ENCODE measurements at places on chromosomes 6 and 20.

DNA sequence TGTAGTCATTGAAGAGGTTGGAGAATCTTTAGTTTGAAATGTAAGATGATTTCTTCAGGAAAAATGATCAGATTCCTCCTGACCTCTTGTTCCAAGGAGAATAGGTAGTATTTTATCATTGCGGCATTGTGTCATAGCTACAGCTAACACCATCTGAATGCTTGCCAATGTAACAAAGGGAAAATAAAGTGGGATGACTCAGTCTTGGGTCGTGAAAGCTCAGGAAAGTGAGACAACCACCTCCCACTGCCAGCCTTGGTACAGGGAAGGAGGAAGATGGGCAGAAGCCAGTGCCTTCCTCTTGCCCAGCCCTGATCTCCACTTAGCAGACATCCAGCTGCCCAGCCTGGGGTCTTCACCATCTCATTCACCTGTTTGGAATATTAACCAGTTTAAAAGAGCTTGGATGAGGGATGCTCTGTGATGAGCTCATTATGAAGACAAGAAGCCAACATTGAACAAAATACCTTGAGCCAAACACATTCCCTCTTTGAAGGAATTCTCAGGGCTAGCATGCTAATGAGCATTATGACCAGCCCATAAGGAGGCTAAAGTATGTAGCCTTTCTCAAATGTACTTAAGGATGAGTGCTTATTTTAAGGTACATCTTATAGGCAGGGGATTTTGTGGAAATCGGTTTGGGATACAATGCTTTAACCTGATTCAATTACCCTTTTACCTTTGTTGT is 40.0 kb upstream of the APCDD1L start:
- no peak for DNase-seq

DNA sequence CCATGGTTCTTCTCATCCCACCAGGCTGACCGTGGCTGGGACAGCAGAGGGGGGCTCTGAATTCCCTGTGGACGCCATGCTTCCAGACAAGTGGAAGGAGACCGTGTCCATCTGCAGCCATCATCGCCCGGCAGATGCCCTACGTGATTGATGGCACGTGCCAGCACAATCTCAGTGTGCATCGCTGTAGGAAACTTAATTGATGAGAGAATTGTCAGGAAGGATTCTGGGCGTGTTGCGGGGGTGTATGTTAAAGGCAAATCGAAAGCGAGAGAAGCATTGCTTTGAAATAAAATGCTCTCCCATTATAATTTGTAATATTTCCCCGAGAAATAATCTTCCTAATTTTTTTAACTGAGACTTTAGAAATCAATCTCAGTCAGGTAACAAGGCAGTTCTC is 185.5 kb upstream of the CDH4 start:
- no peak for DNase-seq

GRCh38 chr6:9272671-9273070 is 837.3 kb upstream of the SLC35B3 start:
- DNase-seq: no peak

DNA sequence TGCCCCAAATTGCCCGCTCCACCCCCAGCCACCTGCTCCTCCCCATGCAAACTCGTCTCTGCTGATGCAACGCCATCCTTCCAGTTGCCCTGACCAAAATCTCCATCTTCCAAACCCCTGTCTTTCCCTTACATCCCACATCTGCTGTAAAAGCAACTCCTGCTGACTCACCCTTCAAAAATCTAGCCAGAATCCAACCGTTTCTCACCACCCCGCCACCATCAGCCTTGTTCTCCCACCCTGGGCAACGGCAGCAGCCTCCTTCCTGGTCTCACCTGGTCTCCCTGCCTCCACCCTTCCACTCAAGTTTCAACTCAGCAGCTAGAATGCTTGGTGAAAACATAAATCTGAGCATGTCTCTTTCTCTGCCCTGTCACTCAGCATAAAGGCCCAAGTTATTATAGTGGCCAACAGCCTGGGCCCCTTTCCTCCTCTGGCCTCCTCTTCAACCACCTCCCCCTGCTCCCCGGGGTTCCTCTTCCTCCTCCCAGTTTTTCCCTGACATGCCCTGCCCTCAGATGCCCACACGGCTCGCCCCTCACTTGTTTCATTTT is 7.2 kb upstream of the SYNJ2 start:
- DNase-seq: no peak

DNA sequence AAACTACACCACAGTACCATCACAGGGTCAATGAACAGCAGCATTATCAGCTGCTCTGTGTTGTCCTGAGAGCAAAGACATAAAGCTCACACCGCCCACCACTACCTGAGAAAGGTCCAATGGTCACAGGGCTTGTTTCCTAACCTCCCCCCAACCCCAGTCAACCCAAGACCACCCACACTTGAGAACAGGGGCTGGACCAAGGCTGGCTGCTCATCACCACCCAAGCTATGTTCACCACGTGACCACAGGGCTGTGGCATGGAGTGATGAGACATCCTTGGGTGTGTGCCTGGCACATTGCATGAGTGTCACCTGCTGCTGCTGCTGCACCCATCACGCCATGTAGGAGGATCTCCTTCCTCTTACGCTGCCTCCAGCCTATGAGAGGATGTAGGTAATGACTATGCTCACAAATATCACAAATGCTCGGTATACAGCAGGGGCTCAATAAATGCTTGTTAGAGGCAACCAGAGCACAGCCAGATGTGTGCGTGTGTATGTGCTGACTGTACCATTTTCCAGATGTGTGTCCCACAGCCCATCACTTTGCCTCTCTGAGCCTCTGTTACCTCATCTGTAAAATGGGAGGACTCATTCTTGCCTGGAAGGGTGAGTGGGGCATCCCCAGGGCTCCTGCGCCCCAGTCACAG is 23.3 kb upstream of the SIRPA start:
- no peak for DNase-seq

- no peak for DNase-seq
Observed at GRCh38 chr6:14593286-14593685, 475.7 kb downstream of the CD83 start.

DNA sequence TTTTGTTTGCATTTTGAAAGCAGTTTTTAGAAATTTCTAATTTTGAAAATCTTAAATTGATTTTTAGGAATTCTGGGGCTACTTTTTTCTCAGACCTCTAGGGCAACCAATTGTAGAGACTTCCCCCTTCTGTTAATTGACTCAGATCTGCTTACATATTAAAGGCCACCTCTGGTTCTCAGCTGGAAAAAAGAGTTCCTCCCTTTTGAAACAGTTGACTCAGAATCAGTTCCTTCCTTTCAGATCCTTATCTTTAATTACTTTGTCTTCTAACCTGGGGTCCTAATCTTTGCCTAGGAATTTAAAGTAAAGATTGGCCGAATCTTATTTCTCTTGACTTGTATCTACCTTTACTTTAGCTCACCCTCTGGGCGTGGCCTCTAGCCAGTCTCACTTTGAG is 146.8 kb downstream of the LAMA2 start:
- DNase-seq: no peak

- no peak for DNase-seq
Observed at GRCh38 chr20:10521068-10521831, 86.1 kb downstream of the SLX4IP start.

GRCh38 chr6:136426627-136427377 is 123.4 kb downstream of the MAP7 start:
- DNase-seq: no peak

DNA sequence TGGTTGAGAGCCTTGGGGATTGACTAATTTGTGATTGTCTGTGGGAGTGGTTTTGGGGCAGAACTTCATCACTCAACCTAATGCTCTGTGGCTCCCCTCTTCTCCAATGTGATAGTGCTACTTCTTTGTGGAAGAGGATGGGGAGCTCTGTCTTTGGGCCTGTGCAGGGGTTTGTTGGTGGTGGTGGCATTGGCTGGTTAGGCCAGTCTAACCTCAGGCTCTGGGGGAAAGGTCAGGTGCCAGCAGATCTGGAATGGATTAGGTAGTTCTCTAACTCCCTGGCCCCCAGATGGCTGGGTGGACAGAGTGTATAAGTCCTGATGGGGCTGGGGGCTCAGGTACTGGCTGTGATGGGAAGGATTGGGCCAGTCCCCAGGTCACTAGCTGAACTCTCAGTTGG is 129.0 kb upstream of the CHD6 start:
- no peak for DNase-seq

DNA sequence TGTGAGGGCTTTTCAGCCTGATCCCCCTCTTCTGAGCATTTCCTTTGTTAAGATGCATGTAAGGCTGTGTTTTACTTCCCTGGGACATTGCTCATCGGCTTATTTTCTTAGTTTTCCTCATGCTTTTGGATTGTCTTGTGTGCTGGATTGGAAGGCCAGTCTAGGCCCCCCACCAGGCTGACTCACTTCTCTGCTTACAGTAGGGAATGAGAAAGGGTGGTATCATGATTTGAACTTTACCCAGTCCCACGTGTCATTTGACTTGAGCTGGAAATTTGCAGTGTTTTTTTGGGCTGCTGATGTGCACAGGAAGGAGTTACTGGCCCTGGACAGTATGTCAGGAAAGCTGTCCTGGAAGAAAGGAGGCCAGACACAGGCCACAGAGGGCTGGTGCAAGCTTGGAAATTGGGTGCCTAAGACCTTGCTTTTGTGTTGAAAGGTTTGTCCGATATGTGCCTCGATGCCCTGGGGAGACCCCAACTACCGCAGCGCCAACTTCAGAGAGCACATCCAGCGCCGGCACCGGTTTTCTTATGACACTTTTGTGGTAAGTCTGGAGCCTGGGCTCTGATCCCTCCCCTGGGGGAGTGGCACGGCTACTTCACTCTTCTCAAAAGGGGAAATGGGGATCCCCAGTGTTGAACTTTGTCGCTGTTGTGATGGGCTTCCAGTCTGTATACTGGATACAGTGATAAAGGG is 12.8 kb downstream of the RNF114 start:
- DNase-seq: no peak

- DNase-seq: no peak
Observed at GRCh38 chr6:79946272-79947190, 822 bp downstream of the ELOVL4 start.

DNA sequence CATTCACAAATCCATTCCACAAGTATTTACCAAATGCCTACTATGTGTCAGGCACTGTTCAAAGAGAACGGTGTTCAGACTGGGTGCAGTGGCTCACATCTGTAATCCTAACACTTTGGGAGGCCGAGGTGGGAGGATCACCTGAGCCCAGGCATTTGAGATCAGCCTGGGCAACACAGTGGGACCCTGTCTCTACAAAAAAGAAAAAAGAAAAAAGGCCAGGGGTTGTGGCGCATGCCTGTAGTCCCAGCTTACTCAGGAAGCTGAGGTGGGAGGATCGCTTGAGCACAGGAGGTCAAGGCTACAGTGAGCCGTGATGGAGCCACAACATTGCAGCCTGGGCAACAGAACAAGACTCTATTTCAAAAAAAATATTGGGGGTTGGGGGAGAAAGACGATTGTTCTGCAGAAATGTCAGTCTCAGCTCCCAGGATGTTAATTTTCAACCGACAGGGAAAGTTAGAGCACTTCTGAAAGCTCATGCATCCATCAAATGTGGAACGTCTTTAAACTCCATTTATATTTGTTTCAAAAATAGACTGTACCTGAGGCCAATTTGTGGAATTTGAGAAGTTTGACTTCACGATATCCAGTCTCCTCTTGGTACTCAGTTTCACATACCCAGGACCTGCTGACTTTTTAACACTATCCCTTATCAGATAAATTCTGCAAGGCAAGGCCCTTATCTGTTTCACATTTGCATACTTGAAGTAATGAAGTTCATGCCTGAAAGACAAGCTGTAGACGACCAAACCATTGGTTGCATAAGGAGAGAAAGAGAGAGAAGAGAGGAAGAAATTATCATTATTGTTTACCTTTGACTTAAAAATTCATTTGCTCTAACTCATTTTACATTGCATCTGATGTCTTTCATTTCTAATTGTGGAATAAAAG is 14.8 kb upstream of the BTN3A2 start:
- no peak for DNase-seq

DNA sequence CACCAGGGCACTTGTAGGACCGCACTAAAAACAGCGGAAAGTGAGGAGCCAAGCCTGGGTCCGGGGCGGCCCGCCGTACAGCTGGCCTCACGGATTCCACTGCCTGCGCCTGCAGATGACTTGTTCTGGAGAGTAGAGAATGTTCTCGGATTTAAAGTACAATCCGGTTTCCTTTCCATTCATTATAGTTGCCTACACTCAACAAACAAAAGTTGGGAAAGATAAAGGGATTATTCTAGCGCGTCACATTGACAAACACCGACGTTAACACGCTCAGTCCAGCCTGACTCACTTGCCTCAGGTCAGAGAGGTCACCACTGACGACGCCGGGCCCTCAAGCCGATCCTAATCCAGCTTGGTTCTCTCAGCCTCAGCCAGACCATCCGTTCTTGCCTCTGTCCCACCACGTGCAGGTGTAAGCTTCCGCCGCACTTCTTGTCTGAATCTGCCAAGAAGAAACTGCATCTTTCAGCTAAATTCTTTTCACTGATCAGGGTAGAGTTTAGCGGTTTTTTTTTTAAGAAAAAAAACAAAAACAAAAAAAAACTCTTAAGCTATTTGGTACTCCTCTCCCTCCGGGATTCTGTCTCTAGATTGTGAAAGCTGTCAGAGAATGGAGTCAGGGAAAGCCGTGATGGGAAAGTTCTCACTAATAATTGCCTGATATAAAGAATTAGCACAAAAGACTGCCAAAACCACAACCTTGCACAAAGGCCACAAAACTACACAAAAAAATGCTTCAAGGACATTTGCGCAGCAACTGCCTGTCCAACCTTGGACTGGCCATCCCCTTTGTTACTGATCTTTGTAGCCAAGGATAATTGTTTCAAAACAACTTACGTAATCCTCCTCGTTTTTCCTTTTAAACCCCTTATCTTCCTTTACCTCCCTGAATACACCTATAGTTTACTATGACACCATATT is 1.1 kb upstream of the PHF10 start:
- no peak for DNase-seq

- no peak for DNase-seq
Observed at GRCh38 chr6:166046226-166046625, 121.4 kb downstream of the TBXT start.

DNA sequence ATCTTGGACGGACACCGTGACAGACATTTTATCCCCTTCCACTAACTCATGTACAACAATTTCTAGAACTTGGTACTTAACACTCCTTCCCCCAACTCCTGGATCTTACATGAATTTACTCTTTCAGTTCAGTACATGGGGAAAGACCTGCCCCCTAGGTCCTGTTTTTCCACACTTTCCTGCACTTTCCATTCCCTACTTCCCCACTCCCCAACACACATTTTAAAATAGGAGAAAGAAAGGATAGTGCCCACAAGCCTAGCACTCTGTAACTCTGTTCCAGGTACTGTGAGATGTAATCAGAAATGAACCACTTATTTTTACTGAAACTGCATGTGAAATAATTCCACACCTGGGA is 1.3 kb downstream of the ADGRG6 start:
- no peak for DNase-seq
